SJSA1 (cell line): ENCODE measurements at places on chromosomes 7 and 10. TPM values are rescaled to one million over a fixed set of nuclear protein-coding genes. Genes with fewer than 3 reads are reported as not detected.

DNA sequence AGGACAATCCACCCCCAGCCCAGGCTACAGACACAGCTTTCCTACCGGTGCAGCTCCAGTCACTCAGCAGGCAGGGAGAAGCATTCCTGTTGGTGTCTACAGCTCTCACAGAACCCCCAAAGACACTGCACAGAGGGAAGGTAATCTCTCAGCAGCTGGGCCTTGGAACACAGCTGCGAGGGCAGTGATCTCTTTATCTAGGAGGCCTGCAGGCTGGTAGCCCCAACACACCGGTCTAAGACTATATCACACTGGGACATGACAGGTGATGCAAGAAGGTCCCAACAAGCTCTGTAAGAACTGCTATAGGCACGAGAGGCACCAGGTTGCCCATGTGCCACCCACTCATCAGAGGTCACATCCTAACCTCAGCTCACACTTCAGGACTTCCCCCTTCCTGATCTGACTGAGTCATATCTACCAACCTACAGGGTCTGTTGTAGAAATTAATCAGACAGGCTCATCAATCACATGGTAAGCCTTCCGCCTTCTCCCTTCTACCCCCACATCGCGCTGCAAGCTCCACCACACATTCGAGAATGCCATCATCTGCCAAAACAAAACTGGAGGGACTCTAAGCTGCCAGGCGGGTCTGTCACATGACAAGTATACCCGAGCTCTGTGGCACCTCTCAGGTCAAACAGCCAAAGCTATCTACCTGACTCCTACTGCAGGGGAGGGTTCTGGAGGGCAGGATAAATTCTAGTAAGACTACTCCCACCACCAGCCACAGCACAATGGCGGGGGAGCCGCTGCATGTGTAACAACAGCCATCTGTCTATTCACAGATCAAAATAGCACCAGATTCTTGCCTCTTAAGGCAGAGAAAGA, 26.1 kb downstream of the FAM53B start:
- no peak for DNase-seq

GRCh38 chr7:34759477-34760125, 101.6 kb downstream of the NPSR1 start:
- DNase-seq, result no peak

Gene CAMK2B
- total RNA-seq, result not detected in 2 replicates

- DNase-seq, result no peak
Observed at GRCh38 chr10:36053775-36054174, 411.7 kb upstream of the FZD8 start.

GRCh38 chr10:126421756-126422256, 33.5 kb upstream of the ADAM12 start:
- peak; percentile 87 for DNase-seq

Gene IMPDH1
- total RNA-seq, result 53.6 and 54.0 TPM in 2 replicates

Gene GSTO2
- 0.13 TPM in 1 of 2 replicates, not detected in the other for total RNA-seq

- no peak for DNase-seq
Observed at GRCh38 chr10:26491934-26492333, 53.8 kb downstream of the APBB1IP start.

- DNase-seq, result no peak
Observed at GRCh38 chr7:125126376-125126775, 196.8 kb upstream of the POT1 start.

DNA sequence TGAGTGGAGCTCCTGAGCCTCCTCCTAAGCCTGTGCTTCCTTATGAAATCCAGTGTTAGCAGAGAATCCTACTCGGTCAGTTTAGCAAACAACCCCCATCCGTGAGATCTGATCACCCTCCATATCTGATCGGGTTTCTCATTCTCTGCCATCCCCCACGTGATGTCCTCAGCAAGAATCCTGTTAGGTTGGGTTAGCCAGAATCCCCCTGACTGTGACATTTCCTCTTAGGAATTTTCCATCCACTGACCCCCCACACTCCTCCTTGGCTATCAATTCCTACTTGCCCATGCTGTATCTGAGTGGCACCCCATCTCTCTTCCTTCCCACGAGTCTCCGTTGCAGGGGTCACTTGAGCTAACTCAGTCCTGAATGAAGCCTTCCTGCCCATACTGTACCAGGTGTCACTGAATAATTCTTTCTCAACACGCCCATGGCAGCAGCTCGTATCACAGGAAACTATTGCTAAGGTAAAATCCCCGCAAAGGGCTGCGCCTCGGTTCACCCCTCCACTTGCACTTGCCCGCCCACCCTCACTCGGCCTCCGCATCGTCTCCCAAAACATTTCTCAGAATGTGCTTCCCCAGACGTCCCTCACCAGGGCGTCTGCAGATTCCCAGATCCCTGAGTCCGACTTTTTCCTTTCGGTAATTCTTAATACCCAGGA, 44.1 kb downstream of the MYOF start:
- no peak for DNase-seq

Gene SAP25
- total RNA-seq, result 0.60 TPM in 1 of 2 replicates, not detected in the other

- peak; percentile 84 for DNase-seq
Observed at GRCh38 chr7:55964261-55965099, at the start of gene NIPSNAP2. Gene NIPSNAP2 (plus strand): TSS chr7:55964585. CDS start chr7:55964610, 25 bp downstream.

DNA sequence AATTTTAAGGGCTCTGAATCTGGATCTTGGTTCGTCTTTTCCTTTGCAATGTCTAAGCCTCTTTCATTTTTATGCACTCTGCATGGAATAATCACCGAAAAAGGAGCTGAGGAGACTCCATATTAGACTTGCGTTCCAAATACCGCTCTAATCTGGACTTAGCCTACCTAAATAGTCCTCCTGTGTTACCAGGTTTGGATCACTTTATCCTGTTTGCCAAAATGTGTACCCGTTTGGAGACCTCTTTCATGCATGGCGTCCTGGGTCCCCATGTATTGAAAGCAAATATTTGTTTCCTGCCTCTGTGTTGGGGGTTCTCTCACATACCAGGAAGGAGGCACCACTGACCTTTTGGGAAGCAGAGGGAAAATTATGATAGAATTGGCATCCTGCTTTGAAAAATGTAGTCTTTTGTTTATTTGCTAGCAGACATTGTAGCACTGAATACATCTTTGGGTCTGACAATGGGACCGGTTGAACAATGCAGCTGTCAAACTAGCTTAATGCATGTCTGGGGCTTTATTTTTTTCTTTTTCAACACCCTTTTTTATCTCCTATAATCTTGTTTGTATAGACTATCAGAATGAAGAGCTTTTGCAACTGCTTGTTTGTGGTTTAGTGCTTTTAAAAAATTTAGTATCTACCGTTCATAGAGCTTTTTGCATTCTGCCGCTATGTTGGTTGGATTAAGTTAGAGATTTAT, 11.8 kb upstream of the CELF2 start:
- no peak for DNase-seq

DNA sequence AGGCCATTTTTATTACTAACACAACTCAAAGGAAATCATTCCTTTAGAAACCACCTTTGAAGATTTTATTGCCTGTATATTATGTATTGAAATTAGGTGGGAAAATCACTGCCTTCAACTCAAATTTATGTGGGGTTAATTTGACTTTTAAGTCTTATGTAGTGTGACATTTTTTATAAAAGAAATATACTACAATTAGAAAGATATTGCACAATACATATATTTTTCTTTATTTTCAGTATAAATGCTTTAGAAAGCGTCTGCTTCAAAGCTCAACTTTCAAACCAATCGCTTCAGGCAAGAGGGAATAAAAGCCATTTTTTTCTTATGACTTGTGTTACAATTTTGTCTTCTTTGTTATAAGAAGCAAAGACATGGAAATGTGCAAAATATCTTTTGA, 337.4 kb upstream of the ZWINT start:
- DNase-seq, result no peak

Gene C1QL3
- 0.05 TPM in 1 of 2 replicates, not detected in the other for total RNA-seq

Gene PLAC9
- total RNA-seq, result not detected in 2 replicates
